Occipital lobe (tissue), 3 donors: ENCODE measurements at places on chromosomes 6 and 20.

GRCh38 chr6:11050731-11051130 lies 6.6 kb upstream of the ELOVL2 start:
- DNase-seq, result no peak

GRCh38 chr6:44470746-44471145 lies 83.2 kb downstream of the CDC5L start:
- DNase-seq, result no peak

DNA sequence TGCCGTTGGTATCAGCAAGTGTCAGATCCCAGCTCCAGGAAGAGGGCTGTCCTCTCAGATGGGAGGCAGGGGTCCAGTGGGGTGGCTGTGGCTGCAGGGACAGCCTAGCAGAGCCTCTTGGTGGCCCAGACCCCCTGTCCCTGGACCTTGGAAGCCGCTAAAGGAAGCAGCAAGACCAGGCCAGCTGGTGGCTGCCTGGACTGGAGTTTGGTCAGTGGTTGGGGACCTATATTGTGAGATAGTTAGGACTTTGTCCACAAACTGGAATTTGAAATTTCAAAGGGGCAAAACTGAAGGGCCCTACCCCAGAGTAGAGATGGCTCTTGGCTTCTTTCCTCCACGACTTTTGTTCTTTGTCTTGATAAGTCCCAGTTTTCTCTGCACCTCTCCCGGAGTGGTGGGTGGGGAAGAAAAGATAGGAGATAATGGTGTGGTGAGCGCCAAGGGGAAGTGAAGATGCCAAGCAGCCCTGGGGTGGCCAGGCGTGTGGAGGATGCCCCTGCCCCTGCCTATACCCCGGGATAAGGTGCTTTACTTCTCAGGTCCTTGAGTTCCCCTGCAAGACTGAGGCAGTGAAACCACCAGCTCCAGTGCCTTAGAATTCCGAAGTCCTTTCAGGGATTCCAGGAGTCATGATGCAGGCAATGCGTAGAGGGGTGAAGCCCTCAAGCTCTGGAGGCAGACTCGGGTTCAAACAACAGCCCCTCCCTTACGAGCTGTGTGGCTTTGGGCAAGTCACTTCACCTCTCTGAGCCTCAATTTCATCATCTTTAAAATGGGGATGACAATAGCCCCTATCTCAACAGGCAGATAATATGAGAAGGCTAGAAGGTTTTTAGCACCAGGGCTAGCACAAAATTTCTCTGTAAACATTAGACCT lies 40.2 kb downstream of the HNF4A start:
- no peak for DNase-seq

- no peak for DNase-seq
Observed at GRCh38 chr20:31943052-31943471, 8.8 kb downstream of the PDRG1 start.

GRCh38 chr20:3716195-3716834 lies 3.9 kb upstream of the SIGLEC1 start:
- DNase-seq, result no peak

DNA sequence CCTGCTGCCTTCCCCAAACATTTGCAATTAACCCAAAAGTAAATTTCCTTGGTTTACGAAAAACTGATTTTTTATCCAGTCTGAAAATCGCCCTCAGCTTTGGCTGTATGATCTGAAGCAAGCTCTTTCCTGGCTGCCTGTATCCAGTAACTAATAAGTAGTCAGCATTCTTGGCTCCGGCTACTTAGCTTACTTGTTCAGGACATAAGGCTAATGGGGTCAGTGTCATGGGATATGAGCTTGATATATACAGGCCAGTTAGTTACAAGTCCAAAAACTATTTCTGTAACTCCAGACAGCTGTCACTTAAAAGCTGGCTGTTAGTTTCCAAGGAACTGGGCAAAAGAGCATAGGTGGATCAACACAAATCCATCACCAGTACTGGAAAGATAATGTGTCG lies 56.2 kb downstream of the KHDC1L start:
- no peak for DNase-seq

DNA sequence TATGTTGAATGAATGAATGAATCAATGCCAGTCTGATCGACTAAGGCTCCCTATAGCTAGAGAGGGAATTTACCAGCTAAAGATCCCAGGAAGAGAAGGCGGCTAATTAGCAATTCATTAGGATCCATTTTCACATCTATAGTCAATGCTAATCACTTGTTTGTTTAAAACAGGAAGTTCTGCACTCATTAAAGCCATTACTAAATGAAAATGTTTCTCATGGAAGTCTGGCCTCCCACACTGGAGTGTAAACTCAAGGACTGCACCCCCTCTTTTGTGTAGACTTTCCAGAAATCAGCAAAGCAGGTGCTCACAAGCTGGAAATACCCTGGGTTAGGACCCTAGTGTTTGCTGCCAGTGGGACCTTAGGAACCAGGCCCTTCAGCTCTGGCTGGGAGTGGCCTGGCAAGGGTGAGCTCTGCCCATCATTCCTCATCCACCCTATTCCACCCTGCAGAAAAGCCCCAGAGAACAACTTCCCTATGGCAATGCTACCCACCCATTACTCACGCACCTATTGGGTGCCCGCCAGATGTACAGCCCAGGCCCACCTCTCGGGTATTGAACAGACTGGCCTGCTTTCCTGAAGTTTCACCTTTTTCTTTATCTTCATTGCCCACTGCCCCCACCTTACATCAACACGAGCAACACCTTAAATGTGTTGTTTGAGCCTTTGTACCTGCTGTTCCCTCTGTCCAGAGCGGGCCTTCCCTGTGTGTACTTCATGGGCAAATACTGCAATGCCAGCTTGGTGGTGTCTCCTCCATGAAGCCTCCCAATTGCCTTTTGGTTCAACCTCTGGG lies 60.8 kb downstream of the TTI1 start:
- no peak for DNase-seq

GRCh38 chr6:82511546-82511945 lies 147.9 kb downstream of the TPBG start:
- DNase-seq, result no peak

DNA sequence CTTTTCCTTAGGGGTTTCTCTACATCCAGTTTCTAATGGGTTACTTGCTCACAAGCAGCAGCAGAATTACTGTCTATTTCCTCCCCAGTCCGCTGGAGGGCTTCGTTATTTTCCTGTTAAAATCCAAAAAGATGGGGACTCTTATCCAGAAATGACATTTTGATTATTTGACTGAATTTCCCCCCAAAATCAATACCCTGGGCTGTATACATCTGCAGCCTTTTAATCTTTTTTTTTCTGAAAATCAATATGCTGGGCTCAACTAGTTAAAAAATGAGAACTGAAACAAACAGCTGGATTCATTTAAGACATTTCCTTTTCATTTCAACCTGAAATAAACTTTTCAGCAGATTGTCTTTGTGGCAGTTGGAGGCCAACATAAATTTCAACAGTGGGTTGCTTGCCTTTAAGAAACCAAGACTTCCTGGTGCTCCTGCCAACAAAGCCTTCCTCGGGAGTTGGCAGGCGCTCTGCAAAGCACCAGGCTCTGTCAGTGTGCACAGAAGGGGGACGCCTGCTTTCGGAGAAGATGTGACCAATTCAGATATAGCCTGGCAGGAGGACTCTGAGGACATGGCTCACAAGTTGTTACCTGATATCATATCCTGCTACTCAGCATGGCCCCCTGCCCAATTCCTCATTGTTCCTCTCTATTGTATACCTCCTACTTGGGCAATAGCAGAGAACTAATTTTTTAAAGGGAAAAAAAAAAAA lies 204.7 kb upstream of the ARG1 start:
- peak; percentile 76 for DNase-seq

DNA sequence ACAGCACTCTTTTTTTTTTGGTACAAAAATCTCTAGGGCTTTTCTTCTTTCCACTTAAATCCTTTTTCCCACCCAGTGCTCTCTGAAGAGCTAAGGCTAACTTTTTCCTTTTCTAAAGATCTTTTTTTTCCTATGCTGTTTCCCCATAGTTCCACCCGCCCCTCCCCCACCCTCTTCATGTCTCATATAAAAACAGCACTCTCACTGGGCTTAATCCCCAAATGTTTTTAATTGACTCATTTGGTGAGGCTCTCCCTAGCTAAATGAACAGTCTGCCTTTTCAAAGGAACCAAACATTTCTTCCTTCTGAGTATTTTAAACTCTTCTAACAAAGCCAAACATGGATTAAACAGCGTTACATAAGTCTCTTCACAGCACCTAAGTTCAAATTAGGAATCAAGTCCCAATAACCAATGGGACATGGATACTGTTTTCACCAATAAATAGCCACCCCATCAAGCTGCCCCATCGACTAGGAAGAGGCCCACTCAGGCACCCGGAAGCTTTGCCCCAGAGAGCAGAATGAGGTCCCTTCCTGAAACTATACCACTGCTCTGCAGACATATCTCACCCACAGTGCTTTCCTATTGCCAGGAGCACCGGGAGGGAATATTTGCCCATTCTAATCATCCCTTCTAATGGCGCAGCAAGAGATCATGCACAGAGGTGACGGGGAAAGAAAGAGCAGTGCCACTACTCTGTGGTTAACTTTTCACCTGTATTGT lies 63.7 kb downstream of the ATXN1 start:
- DNase-seq, result no peak

GRCh38 chr6:157614026-157614568 lies 208.9 kb upstream of the SNX9 start:
- no peak for DNase-seq

DNA sequence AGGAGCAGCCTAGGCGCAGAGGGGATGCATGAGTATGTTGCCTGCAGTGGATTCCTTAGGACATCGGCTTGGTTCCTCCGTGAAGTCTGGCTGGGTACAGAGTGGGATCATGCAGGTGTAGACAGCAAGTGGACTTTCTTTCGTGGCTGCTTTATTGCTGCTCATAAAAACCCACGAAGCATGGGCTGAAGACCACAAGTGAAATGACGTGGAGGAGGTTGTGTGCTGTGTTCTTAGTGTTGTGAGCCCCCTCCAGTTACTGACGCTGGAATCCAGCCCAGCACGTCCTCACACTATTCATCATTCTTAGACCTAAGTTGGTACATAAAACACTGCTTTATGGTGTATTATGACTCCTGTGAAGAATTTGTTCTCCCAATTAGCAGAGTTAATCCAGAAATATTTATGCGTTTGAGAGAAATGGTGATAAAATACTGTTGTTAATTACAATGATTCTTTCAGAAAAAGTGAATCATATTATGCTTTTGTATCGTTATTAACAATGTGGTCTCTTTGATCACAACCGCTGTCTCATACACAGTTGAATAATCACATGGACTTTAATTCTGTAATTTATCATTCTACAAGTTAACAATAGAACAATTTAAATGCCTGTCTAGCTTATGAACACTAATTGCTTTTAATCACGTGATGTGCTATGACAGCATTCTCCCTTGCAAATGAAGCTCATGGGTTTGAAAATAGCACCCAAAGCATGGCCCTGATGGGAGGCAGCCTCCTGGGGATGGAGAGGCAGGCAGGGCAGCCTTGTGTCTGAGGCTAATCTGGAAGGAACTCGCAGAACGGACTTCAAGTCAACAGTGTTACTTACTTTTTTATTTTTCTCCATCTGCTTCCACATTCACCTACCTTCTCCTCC lies 233.9 kb upstream of the SYNDIG1 start:
- no peak for DNase-seq

GRCh38 chr6:79215213-79215824 lies 19.2 kb downstream of the HMGN3 start:
- no peak for DNase-seq

GRCh38 chr6:83609248-83609647 lies 96.9 kb downstream of the PRSS35 start:
- DNase-seq, result no peak

- no peak for DNase-seq
Observed at GRCh38 chr20:22904386-22904785, 130.7 kb upstream of the SSTR4 start.

GRCh38 chr6:4358414-4359107 lies 223.2 kb upstream of the ECI2 start:
- DNase-seq, result peak; percentile 82

DNA sequence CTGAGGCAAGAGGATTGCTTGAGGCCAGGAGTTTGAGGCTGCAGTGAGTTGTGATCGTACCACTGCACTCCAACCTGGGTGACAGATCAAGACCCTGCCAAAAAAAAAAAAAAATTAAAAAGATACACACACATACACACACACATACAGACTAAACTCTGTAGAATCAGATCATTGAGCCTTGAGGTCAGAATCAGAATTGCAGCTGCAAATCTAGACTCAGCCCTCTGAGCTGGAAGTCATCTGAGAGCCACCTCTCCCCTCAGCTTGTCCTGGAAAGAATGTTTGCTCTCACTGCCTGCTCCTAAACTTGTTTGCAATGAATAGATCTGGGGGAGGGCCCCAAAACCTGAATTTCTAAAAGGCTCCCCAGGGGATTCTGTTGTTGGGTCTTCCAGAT lies 41.4 kb upstream of the ANGPT4 start:
- no peak for DNase-seq

GRCh38 chr6:67914419-67914818 lies 720.7 kb upstream of the ADGRB3 start:
- no peak for DNase-seq

GRCh38 chr20:34964486-34964885 lies 8.8 kb downstream of the MYH7B start:
- DNase-seq, result no peak

- no peak for DNase-seq
Observed at GRCh38 chr20:38141204-38141888, 23.7 kb downstream of the TGM2 start.

DNA sequence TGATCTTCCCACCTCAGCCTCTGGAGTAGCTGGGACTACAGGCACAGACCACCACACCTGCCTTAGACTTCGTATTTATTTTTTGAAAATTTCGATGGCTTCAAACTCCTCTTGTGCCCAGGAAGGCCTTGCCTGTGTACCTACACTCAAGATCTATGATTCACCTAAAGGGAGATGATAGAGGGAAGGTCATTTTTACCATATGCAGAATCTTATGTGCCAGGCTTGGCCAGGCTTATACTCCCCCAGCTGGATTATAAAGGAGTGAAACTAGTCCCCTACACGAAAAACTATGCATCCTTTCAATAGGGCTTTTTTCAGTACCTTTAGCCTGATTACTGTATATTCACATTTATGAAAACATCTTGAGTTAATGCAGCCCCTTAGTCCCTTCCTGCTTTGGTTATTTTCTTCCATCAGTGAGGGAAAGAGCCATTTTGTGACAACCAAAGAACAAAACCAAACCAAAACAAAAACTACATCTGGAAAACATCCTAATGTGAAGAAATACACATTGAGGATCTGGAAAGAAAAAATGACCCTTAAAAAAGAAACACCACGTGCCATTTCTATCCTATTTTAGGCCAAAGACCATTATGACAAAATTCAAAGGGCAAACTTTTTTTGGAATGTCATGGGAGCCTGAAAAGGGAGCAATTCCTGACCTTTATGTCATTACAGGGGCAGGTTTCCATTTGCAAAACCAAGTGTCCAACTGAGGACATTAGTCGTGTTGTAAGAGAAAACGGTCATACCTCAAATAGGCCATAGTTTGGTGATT lies 34.7 kb downstream of the RIPOR2 start:
- no peak for DNase-seq

- no peak for DNase-seq
Observed at GRCh38 chr6:118198746-118199145, 291.7 kb downstream of the SLC35F1 start.

GRCh38 chr20:32559753-32560380 lies 25.3 kb downstream of the NOL4L start:
- DNase-seq, result no peak

- DNase-seq, result no peak
Observed at GRCh38 chr6:84350397-84350796, 123.0 kb upstream of the CEP162 start.
